Stimulated activated CD8-positive, alpha-beta memory T cell treated with anti-CD3 and anti-CD28 coated beads, Interleukin-4, amount 100 ng/mL, for 24 hours (primary cell): ENCODE measurements at places on chromosomes 16 and 17.

DNA sequence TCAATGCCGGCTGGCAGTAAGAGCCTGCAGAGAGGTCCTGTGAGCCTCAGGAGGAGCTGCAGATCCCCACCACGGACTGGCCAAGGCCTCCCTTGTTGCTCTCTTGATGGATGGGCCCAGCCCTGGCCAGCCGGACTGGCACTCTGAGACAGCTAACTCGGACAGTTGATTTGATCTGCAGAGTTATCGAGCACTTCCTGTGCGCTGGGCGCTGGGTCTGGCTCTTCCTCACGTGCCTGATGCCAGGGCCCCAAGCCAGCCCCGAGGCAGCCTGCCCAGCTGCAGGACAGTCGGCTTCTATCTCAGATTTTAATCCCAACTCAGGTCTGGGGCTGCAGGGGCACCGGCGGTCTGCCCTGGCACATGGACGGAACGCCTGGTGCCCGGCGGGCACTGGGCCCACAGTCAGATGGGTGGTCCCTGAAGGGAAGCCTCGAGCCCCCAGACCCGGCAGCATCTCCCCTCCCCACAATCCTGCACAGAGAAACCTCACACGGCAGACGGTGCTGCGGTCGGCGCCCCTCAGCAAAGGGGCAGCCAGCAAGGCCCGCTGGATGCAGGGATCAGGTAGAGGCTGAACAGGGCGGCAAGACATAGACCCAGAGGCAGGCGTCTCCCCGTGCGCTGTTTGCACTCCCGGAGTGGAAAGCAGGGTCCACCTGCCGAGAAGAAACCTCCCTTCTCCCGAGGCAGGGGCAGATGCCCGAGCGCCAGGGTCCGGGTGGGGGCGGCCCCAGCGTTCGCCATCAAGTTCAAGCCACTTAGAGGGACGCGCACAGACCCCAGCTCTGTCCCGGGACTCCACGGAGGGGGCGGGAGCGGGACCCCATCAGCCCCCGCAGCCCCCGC lies 34.0 kb downstream of the TIMM22 start:
- DNase-seq = no peak

DNA sequence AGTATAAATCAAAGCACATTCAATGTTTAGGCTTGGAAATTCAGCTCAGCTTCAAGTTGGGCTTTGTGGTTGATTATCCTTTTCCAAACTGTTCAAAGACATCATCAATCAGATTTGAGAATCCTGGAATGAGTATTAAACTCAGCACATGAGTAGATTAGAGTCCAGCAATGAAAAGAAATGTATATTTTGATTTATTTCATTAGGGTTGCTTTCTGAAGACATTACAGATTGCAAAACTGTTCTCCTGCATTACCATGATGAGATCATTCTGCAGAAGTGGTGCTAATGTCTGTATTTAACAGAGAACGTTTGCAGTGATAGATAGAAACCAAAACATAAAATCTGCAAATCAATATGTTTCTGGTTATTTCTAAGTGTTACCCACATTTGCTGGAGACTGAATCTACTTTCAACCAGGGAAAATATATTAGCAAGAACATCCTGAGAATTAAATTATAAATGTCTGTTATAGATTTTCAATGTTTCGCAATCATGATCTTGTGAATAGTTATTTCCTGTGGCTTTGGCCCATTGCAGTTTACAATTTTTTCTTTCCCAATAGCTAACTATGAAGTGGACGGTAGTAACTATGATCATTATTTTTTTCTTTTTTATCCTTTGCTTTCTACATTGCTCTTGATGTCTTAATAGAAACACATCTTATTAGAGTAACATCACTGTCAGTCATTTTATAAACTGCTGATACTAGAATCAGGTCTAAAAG lies 1125.7 kb upstream of the GOT2 start:
- DNase-seq = no peak

DNA sequence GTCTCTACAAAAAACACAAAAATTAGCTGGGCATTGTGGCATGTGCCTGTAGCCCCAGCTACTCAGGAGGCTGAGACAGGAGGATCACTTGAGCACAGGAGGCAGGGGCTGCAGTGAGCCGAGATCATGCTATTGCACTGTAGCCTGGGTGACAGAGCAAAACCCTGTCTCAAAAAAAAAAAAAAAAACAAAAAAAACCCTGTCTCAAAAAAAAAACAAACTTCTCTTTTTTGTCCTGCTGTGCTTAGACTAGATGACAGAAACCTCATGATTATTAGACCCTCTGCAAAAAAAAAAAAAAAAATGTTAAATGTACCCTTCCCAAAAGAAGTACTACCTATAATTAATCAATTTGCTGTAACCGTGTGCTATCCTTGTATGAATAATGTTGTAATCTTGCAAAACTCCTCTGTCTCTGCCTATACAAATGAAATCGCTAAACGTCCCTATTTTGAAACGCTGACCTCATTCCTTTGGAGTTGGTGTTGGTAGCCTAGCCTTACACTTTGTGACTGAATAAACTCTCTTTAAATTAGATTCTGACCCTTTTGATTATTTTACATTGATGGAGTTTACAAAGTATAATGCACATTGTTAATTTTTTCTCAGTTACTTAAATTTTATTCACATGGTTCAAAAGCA lies 13.6 kb upstream of the DHRS7B start:
- DNase-seq = no peak

DNA sequence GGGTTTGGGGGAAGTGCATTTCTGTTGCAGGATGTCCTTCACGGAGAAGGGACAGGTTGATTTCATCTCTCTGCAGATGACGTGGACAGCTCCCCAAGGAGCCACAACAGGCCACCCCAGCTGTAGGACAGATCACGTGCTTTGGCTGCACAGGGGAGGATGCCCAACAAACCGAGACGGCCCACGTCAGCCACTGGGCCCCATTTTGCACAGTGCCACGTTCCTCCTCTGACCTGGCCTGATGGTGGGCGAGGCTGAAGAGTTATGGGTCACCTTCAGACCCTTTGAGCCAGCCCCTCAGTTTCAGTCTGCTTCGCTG lies 9.0 kb upstream of the RHBDL3 start:
- no peak for DNase-seq

DNA sequence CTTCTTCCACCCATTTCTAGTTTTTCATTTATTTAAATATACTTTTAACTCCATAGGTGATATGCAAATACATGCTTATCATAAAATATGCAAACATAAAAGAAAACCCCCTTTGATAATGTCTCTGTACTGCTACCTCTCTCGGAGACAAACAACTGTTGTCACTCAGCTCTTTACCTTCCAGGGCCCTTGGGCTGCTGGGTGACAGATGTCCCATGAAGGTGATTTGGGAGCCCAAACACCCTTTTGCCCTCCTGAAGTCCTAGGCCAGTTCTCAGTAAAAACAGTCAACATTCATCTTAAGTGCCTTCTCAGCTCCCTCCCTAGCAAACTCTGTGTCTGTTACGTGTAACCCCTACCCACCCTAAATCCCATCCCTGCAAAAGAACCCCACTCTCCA lies 37.5 kb downstream of the CHD9 start:
- DNase-seq = no peak

GRCh38 chr17:71934520-71934919 lies 186.3 kb upstream of the SOX9 start:
- no peak for DNase-seq

- DNase-seq = no peak
These were observed 4.1 kb downstream of the KRT10 start for GRCh38 chr17:40818343-40818732.

DNA sequence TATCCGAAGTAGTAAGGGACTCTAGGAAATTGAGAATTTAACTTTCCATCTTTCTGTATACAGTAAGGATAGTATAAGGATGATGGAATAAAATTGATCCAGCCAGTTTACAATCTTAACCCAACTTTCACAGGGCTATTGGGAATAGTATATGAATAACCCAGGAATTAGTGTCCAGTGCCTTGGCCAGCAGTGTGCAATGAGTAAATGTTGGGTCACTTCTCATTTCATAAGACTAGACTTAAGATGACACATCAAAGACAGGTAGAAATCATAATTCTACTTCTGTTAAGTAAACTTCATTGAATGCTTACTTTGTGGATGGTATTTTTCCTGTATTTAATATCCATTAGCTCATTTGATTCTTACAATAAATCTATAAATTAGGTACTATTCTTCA lies 949.6 kb upstream of the GOT2 start:
- DNase-seq = no peak

DNA sequence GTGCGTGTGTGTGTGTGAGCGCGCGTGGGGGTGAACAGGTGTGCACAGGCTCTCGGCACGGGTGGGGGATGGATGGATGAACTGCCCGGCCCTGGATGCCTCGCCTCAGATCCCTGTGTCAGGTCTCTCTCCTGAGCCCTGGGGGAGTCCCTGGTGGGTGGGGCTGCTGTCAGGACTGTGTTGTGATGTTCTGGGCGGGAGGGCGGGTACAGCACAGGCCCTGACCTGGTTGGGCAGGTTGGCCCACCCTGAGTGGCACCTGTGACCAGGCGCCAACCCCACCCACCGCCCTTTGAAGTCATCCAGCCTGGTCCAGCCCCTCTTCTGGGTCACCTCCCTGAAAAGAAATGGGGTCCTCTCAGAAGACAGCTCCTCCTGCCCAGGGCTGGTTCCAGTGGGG lies 41.6 kb upstream of the TAC4 start:
- DNase-seq = no peak

DNA sequence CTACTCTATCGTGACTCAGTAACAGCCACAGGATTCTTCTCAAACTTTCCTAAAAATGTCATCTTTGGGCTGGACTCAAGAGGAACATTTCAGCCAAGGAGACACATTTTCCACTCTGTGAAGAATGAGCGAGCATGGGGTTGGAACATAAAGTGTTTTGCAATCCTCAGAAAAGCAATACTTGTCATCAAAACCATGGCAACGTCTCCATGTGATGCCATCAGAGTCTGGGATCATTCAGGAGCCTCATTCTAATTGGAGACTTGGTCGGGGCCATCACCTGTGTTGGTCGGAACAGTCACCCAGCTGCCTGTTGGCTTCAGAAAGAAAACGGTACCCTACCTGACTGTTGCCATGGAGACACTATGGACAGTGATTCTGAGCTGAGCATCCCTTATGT lies 25.5 kb downstream of the MYOCD start:
- DNase-seq = no peak

DNA sequence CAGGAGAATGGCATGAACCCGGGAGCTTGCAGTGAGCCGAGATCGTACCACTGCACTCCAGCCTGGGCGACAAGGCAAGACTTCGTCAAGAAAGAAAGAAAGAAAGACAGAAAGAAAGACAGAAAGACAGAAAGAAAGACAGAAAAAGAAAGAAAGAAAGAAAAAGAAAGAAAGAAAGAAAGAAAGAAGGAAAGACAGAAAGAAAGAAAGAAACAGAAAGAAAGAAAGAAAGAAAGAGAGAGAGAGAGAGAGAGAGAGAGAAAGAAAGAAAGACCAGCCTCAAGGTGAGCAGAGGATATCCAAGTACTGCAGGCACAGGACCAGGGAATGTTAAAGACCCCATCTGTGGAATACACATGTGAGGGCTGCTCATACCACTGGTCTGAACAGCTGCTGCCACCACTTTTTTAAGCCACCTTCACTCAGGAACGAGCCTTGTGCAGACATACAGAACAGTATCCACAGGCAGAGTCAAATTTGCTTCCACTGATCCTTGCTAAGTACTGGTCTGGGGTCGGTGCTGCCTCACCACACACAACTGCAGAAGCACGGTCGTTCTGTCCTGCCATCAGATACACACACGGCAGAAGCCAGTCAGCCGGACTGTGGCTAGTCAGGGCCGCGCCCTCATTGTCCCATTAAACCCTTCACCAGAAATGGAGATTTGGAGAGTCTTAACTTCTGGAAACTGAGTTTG lies 7.7 kb downstream of the RAB5C start:
- no peak for DNase-seq

GRCh38 chr16:986411-986810 lies 4.8 kb downstream of the SOX8 start:
- DNase-seq = no peak

GRCh38 chr17:16171613-16172012 lies 43.7 kb downstream of the NCOR1 start:
- no peak for DNase-seq

- DNase-seq = no peak
These were observed 1.6 kb downstream of the AMFR start for GRCh38 chr16:56423584-56424403.

- DNase-seq = no peak
These were observed 48.2 kb downstream of the KCNJ2 start for GRCh38 chr17:70217571-70217970.

- DNase-seq = peak; percentile 98
These were observed 5.3 kb downstream of the RNF166 start for GRCh38 chr16:88700636-88701482.

DNA sequence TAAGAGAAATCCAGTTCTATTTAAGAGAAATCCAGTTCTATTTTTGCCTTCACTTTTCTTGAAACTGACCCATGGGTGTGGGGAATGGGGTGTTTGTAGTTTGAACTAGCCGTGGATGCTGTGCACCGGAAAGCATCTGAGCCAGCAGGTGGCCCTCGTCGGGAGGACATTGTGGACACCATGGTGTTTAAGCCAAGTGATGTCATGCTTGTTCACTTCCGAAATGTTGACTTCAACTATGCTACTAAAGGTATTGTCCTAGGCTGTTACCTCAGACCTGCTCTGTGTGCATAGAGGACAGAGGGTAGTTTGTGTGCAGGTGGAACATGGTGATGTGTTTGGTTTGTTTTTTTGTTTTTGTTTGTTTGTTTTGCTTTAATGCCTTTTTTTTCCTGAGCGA lies 3.3 kb downstream of the ATXN2L start:
- DNase-seq = no peak

- no peak for DNase-seq
These were observed 10.7 kb downstream of the CRHR1 start for GRCh38 chr17:45794840-45795239.

- DNase-seq = no peak
These were observed 9.1 kb downstream of the PSMB3 start for GRCh38 chr17:38761612-38762011.

DNA sequence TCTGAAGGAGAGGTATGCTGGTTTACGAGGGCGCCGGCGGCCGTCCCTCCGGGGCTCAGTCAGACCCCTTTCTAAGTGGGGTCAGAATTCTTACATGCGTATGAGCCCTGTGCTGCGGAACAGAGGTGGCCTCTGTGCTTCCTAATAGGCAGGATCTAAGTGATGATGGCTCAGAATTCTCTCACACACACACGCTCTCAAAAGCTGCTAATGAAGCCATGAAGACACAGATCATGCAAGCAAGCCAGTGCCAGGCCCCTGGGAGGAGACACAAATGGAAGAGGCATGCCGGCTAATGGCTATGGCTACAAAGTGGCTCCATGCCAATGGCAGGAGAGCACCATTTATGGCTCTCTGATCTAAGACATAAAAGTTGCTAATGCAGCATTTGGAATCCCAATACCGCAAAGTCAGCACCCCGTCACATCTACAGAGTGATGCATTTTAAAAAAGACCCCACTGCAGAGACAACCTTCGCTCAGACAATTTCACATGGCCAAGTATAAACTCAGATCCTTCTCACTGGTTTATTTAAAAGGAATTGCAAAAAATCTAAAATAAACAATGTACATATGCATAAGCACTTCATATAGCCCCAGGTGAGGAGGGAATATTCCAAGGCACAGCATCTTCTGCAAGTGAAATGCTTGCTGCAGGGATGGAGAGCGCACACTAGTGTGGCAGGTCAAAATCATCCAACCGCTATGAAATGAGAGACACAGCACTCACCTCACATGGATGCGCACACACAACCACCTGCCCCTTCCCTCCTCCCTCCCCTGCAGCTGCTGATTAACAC lies 24.5 kb downstream of the NPLOC4 start:
- no peak for DNase-seq

- DNase-seq = no peak
These were observed 146.1 kb upstream of the TOM1L1 start for GRCh38 chr17:54754560-54754959.

- no peak for DNase-seq
These were observed 11.7 kb downstream of the TUBB3 start for GRCh38 chr16:89934611-89935553.
